Inflammatory macrophage treated with lipopolysaccharide for 4 hours (primary cell): ENCODE measurements at places on chromosomes 1 and 21.

GRCh38 chr1:36643371-36644270 is 160.9 kb upstream of the CSF3R start:
- no peak for DNase-seq

- no peak for DNase-seq
These were observed 3.7 kb downstream of the ARHGEF16 start for GRCh38 chr1:3457910-3458883.

DNA sequence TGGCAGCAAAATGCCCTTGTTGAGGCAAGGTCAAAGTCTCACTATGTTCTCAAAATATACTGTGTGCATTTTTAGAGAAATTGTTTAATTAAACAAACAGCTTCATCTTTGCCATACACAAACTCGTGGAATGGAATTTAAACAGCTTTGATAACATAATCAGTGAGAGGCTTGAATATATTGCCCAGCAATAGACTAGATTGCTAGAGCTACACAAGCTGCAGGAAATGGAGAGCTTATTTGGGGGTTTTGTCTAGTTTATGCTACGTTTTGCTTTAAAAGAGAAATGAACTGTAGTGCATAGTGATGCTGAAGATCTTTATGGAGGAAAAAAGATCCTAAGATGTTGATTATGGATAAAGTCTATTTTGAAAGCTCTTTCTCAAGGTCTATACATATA is 166.8 kb upstream of the HMCN1 start:
- DNase-seq, result no peak

DNA sequence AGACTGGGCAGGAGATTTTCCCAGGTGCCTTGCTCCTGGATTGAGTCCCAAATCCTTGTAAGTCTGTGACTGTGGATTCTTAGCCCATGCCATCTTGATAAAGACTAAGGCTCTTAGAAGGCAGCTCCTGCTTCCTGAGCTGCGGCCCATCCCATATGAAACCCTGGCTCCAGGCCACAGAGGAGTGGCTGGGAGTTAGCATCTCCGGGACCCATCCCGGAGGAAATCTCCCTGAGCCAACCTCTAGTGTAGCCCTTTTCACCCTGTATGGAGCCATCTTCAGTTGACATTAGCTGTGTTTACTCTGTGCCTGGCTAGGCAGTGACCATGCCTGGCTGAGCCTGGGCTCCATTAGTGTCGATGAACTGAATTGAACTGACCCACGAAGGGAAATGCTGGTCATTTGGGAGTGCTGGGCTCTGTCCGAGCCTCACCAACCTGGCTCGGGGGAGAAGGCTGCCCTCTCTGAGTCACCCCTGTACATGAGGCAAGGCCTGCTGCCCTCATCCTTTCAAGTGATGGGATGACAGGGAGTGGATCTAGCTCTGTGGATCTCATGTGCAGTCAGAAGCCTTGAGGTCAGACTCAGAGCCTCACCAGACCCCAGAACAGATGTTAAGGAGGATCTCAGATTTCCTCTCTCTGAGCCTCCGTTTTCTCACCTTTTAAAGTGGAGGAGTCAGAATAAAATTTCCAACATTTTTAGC is 37.5 kb downstream of the LGR6 start:
- DNase-seq, result no peak

DNA sequence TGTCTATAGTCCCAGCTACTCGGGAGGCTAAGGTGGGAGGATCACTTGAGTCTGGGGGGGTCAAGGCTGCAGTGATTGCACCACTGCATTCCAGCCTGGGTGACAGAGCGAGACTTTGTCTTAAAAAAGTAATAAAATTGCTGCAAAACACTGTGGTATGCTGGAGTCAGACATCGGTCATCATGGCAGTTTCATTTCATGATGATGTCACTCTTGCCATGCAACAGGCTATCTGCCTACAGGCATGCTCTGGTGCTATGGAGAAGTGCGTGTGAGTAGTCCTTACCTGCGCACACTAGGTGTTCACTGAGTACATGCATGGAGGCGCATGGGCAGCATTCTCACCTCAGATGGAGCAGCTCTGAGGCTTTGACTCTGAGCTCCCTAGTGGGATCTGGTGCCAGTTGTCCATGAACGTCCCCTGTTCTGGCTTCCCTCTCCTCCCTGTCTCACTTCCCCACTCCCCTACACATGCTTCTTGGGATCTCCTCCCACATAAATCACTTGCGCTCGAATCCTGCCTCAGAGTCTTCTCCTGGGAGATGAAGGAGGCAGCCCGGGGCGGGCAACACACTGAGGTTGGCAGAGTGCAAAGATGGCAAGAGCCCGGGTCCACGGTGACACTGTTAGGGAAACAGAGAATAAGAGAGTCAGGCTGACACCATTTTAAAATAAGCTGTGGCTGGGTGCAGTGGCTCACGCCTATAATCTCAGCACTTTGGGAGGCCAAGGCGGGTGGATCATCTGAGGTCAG is 10.4 kb upstream of the CELA3B start:
- peak; percentile 64 for DNase-seq
